ENCODE measurements at places on chromosomes 1 and 21.

- no peak for DNase-seq
Observed at GRCh38 chr21:15204140-15204969, 139.6 kb upstream of the NRIP1 start.

- no peak for DNase-seq
Observed at GRCh38 chr1:43853161-43853921, 80.3 kb upstream of the ARTN start.

GRCh38 chr1:240116831-240117769, 25.4 kb downstream of the FMN2 start:
- DNase-seq = no peak

GRCh38 chr1:207017615-207018559, 14.7 kb downstream of the C1orf116 start:
- DNase-seq = peak; percentile 6

DNA sequence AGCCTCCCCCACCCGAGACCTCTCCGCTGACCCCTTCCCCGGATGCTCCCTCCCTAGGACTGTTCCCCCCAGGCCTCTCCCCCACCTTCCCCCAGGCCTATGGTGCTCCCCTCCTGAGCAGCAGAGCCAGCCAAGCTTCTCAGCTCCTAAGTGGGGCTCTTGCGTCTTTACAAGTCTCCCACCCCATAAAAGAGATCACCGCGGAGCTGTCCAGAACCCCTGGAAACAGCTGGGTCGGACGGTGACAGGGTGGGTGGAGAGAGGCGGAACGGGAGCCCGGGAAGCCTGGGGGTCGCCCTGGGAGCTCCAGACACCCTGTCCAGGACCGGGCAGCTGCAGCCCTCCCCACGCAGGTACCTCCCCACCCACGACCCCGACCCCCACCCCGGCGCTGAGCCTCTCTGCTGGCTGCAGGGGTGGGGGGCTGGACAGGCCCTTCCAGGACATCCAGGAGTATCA, 61.2 kb downstream of the WNT9A start:
- DNase-seq = no peak

DNA sequence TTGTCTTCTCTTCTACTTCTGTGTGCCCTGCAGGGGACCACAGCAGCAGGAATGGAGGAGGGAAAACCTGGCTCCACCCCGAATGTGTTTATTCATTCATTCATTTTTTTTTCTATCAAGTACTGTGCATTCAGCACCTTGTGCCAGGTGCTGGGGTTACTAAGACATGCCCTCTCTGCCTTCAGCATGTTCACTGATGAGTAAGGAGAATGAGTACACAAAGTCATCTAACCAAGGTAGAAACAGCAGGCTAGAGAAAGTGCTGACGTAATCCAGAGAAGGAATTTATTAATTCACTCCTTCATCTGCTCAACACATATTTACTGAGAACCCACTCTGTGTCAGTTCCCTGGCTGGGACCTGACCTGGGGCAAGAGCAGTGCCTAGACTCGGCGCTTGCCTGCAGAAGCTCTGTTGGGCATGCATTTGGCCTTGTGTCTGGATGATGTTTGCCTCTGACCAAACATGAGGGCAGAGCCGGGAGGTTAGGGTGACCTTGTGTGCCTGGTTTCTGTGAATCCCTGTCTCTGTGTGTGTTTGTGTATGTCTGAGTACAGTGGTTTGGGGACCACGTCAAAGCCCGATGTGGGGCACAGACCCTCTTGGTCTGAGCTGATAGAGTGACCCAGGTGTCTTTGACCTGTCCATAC, 3.3 kb upstream of the MYOG start:
- no peak for DNase-seq

- no peak for DNase-seq
Observed at GRCh38 chr1:117661027-117661426, 55.2 kb downstream of the TENT5C start.

DNA sequence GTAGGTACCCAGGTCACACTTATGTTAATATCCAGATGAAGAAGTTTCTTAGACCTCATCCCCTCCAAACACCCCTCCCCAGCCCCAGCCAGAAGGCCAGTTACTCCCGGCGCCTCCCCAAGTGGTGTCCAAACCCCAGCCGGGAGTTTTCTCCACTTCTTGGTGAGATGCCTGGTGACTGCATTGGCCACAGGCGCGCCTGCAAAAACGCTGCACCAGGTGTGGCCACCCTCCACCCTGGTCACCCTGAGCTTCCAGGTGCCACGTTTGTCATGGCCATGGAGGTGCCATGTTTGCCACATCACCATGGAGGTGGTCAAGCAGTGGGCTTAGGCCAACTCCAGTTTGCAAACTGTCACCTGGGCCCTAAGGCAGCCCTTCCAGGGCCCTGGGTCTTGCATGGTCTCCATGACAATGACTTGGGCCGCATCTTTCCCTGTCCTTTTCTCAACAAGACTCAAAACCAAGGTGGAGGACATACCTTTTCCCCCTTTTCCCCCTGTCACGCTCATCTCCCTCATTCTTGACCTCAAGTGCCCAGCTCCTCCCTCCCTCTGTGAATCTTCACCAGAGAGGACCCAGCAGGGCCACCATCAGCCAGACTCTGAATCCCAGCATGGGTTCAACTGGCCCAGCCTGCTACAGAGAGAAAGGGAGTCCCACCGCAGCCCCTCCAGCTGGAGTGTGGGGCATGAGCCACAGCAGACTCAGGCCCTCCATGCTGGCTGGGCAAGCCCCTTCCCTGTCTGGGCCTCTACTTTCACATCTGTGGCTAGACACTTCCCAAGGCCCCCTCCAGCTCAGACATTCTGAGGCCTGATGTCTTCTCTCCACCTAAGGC, 125.9 kb upstream of the ZBTB40 start:
- no peak for DNase-seq

DNA sequence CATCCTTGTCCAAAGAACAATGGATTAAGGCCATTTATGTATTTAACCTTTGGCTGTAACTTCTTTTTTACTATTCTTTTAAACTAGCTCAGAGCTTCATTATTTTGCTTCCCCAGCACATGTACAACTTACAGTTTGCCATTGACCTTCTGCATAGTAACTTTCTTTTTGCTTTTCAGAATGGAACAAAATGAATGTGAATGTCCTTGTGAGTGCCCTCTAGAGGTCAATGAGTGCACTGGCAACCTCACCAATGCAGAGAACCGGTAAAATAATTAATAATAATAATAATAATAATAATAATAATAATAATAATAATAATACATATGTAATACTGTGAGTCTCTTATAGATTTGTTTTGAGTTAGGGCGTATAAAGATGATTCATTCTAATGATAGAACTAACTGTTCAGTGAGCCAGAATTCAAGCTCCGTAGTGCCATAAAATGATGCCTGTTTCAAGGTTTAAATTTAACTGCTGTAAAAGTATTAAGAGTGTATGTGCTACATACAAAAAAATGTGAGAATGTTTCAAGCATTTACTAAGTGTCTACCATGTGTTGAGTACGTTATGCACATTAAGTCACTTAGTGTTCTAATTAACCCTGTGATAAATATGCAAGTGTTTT, 69.0 kb upstream of the RAVER2 start:
- no peak for DNase-seq

- no peak for DNase-seq
Observed at GRCh38 chr1:36737038-36737555, 254.4 kb upstream of the CSF3R start.

DNA sequence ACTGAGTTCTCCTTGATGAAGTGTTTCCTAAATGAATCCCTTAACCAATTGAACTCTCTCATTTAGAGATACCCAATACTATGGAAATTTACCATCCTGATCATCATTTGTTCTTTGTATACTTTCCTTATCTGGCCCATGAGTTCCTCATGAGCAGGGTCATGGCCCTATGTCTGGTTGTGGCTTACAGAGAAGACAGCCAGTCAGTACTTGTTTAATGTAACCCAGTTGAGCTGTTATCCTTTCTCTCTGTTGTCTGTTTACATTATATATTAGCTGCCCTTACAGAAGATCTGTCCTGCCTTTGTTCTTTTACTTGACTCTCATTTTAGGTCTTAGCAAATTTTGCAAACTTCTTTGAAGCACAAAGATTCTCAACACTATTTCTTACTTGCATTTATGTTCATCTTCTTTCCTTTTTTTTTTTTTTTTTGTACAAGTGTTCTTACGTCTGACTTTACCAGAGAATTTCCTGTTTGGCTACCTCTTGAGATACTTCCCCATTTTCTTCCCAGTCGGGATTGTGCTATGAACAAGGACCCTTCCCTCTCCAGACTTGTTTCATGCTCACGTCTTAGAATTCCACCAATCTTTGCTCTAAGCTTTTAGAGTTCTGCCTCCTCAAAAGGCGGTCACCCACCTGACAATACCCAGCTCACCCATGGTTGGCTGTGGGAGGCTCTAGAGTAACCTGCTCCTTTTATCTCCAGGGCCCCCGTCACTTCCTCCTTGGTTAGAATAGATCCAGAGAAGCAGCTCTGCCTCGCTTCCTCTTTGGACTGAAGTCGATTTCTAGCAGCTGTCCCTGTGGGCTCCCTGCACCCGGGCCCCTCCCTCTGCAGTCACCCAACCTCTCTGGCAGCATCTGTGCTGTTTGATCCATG, 53.6 kb upstream of the RUNX1 start:
- peak; percentile 10 for DNase-seq

DNA sequence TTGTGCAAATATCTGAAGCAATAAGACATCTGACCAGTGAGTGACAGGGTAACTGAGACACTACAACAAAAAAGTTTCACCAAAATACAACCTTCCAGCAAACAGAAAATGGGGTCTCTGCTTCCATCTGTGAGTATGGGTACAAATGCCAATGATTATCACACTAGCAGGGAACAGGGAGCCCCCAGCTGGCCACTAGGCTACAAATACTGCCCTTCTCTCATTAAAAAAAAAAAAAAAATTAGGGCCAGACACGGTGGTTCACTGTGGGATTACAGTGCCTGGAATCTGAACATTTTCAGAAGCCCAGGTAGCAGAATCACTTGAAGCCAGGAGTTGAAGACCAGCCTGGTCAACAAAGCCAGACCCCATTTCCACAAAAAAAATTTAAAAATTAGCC, 48.4 kb upstream of the EDARADD start:
- DNase-seq = no peak

GRCh38 chr1:111249960-111250359, 22.4 kb downstream of the CHI3L2 start:
- DNase-seq = no peak

DNA sequence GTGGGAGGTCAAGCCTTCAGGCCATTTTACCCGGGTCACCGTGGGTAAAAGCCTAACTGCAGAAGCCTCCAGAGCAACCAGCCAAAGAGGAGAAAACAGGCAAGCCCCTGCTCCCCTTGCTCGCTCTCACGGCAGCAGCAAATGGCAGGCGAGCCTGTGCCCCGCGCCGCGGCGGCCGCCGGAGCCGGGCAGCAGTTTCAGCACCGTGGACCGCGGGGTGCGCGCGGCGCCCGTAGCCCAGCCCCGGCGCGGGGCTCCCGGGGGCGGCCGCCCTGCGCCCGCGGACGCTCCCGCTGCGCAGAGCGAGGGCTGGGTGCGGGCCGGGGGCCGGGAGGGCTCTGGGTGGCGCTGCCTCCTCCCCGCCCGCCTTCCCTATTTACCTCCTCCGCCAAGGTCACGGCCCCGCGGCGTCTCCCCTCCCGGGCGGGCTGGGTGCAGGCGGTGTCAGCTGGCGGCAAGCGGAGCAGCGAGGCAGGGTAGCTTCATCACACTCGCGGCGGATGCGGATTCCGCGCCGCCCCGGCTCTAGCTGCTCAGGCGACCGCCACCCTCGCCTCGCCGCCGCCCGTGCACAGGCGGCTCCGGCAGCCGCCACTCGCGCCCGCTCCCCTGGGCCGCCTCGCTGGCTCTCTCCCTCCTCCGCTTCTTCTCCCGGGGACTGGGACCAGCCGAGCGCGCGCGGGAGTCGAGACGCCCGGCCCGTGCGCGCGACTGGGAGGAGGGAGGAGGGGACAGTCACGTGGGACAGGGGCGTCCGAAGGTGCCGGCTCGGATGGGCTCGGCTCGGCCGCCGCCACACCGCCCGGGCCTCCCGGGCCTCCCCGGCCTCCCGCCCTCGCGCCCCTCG, at the start of gene RGS7:
TSS of gene RGS7 (minus strand) at position 687 of the 847 bp plus-strand sequence.
- DNase-seq = peak; percentile 59

- DNase-seq = no peak
Observed at GRCh38 chr1:61644303-61644702, 80.6 kb downstream of the TM2D1 start.

DNA sequence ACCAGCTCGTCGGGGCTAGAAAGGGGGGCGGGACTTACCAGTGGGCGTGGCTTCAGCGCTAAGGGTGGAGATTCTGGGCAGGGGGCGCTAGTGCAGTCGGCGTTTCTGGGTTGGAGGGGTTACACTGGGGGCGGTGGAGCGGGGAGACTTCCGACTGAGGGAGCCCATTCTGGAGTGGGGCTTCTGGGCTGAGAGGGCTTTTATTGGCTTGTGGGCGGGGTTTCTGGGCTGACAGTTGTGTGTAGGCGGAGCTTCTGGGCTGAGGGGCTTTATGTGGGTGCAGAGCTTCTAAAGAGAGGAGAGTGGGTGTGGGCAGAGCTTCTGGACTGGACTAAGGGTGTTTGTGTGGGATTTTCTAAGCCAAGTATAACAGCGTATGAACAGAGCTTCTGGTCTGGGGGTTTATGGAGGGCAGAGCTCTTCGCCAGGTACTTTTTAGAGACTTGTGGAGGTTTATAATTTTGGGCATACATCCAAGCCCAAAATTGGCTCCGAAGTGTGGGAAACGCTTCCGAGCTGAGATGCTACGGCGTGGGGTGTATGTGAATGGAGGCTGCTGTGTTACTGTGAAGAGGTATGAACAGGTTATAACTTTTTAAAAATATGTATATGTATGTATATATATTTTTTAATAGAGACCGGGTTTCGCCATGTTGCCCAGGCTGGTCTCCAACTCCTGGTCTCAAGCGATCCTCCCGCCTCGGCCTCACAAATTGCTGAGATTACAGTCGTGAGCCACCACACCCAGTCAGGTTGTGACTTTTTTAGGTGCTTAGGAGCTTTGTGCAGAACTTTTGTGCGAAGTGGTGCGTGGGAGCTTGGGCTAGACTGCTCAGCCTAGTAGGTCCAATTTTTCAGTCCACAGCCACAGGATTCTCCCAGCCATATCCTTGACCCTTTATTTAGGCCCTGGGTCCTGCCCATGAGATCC, 825 bp downstream of the TMEM39B start:
- DNase-seq = no peak

DNA sequence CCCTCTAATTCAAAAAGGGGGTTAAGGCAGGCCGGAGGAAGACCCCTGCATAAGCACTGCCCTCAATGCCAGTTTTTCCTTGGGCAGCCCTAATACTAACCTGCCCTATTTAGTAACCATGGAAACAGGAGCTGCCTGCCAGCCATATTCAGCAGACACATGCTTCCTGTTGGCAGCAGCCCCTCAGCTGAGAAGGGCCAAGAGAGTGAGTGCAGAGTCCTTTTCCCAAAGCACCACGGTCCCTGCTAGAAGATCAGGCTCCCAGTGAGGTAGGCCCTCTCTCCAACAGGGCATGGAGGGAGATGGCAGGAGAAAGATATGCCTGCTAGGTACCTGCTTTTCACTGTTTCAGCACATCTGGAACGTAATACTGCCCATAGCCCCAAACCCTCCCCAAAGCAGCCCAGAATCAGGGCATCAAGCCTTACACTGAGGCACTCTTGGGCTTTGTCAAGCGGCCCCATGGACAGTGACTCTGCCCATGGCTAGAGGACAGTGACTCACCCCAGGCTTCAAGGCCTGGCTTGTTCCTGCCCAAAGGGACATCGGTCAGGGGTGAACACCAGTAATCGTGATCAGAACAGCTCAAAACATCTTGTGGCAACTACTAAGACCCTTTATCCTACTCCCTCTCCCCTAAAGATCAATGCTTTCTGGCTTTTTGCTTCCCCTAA, 64.5 kb downstream of the BCAR3 start:
- DNase-seq = no peak
